ENCODE measurements at places on chromosomes 2 and 18.

- DNase-seq: no peak
Observed at GRCh38 chr2:65164426-65164891, 34.6 kb upstream of the RAB1A start.

DNA sequence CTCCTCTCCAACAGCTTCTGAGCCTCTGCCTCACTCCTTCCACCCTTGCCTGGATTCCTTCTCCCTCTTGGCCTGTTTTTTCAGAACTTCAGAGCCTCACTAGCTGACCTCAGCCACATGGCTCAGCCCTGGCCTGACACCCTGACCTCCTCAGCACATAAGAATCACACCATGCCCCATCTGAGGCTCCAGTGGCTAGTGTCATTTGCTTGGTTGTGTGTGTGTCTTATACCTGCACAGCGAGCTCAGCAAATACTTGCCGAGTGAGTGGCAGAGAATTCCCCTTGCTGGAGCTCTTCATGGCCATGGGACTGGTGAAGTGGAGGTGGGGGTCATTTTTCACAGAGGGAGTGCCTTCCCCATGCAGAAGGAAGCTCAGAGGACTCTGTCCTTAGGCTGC, 70.2 kb downstream of the CELF4 start:
- no peak for DNase-seq

- DNase-seq: no peak
Observed at GRCh38 chr2:104040771-104041170, 813.1 kb upstream of the POU3F3 start.

DNA sequence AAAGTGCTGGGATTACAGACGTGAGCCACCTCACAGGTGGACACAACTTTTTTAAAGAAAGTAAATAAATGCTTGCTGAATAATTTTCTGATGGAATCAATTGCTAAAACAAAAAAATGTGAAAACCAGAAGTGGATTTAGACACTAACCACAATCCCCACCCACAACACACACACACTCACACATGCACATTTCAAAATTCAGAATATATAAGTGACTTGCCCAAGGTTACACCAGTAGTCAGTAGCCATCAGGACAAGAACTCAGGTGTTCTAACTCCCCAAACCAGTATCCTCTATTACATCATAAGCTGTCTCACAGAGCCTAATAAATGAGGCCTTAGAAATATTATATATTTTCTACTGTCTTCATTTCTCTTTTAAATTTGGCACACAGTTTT, 1923.6 kb upstream of the PIK3C3 start:
- no peak for DNase-seq

- DNase-seq: peak; percentile 50
Observed at GRCh38 chr2:240622531-240623235, 2.6 kb upstream of the GPR35 start.

GRCh38 chr2:182088681-182089320, 103.1 kb downstream of the PPP1R1C start:
- DNase-seq: no peak

GRCh38 chr2:228303960-228304359, 122.5 kb upstream of the SPHKAP start:
- DNase-seq: no peak

- no peak for DNase-seq
Observed at GRCh38 chr2:218031261-218031660, 28.5 kb upstream of the TNS1 start.

DNA sequence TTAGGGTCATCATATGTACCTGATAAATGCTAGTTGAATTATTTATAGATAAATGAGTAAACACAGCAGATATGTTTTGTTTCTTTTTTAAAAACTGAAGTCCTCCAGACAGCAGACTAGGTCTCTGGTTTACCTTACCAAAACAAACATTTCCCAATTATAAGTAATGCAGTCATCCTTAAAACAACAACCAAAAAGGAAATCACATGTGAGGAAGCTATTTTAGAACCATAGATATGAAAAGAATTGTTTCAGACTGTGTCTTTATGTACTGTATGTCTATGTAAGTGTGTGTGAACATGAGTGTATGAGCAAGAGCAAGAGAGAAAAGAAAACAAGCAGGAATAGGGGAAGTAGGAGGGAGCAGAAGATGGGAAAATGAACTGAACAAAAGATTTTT, 441.0 kb downstream of the CPS1 start:
- no peak for DNase-seq

- no peak for DNase-seq
Observed at GRCh38 chr2:43159797-43160196, 66.6 kb downstream of the ZFP36L2 start.

DNA sequence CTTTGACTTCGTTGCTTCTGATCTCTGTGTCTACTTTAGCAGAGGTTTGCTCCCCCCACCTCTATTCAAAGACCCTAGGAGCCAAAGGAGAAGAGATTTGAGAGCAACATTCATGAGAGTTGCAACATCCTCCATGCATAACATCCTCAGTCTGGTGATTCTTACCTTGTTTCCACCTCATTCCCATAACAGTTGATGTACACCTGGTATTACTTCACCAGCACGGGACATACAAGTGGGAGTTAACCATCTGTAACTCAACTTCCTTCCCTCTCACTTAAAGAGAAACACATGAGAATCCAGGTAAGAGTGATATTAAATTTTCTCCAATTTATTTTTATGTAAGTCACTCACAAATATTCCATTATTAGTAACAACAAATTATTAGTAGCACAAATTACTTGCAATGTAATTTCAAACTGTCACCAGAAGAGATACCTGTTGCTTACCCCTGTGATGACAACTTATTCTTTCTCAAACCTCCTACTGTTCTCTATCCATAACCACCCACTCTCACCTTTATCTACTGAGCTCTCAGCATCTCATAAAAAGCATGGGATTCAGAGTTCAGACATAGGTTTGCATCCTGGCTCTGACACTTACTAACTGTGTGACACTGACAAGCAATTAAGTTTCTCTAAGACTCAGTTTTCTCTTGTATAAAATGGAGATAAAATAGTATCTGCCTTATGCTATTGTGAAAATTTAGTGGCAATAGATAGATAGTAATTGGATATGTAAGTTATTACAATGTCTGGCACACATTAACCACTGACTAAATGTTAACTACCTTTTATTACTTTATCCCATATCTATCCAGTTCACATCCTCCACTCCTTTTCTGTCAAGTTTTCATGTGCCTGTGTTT, 184.6 kb upstream of the SRD5A2 start:
- no peak for DNase-seq

- DNase-seq: no peak
Observed at GRCh38 chr2:238160206-238161129, 1.7 kb downstream of the ERFE start.

DNA sequence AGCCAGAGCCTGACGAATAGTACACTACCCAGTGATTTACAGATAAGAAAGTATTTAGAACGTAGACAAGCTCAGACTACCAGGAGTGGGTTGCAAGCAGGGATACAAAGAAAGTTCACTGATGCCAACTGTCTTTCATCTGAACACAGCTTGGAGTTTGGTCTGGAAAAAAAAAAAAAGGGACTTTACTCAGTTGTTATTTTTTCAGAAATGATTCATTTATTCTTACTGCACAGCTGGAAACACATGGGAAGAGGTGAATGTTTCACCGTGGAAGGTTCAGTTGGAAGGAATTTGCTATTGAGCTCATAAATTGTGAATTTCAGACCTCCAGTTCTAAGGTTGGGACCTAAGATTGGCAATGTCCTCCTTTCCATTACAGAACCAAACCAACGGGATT, 259.7 kb downstream of the ETAA1 start:
- DNase-seq: no peak

DNA sequence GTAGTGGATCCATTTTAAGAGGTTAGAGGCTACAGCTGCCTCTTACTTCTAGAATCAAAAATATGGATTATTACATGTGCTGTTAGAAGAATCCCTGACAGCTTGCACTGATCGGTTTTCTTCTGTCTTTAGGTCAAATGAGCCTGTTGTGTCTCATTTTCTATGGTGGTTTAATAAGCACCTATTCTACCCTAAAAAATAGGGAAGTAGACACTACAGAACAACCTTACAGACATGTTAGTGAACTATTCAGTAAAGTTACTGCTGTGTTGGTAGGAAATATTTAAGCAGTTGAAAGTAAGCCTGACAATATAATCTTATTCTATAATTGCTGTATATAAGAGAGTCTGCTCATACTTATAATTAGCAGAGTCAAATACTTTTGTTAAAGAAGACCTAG, 168.5 kb upstream of the NOSTRIN start:
- no peak for DNase-seq

DNA sequence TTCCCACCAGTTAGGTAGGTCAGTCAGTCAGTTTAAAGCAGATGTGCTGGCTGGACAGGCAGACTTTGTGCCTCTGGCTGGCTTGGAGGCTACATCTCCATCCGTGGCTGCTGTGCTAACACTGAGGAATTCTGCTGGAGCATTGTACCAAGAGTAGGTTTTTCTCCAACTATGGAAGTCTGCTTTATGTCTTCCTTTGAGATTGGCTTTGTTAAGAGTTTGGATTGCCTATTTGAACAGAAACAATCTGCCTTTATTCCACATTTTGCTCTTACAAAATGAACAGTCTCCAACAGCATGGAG, 46.7 kb downstream of the WDR75 start:
- no peak for DNase-seq

DNA sequence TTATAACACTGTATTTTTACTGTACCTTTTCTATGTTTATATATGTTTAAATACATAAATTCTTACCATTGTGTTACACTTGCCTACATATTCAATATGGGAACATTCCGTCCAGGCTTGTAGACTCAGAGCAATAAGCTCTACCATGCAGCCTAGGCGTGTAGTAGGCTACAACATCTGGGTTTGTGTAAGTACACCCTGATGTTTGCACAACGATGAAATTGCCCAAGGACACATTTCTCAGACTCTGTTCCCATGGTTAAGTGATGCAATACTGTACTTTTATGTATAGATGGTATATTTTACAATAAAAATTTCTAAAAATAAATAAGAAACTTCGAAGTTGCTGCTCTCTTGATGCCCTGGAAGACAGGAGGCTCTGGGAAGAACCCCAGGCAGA, 38.4 kb downstream of the YPEL5 start:
- no peak for DNase-seq

- DNase-seq: no peak
Observed at GRCh38 chr2:16899958-16900357, 234.3 kb upstream of the CYRIA start.

GRCh38 chr18:9638886-9639285, 24.5 kb upstream of the PPP4R1 start:
- no peak for DNase-seq

GRCh38 chr2:112680666-112681101, 34.9 kb downstream of the SLC20A1 start:
- DNase-seq: no peak

- no peak for DNase-seq
Observed at GRCh38 chr2:171703574-171704347, 16.5 kb downstream of the DYNC1I2 start.

GRCh38 chr2:173991856-173992588, 26.8 kb upstream of the SP3 start:
- no peak for DNase-seq

GRCh38 chr2:126536605-126537200, 119.3 kb upstream of the GYPC start:
- DNase-seq: no peak

DNA sequence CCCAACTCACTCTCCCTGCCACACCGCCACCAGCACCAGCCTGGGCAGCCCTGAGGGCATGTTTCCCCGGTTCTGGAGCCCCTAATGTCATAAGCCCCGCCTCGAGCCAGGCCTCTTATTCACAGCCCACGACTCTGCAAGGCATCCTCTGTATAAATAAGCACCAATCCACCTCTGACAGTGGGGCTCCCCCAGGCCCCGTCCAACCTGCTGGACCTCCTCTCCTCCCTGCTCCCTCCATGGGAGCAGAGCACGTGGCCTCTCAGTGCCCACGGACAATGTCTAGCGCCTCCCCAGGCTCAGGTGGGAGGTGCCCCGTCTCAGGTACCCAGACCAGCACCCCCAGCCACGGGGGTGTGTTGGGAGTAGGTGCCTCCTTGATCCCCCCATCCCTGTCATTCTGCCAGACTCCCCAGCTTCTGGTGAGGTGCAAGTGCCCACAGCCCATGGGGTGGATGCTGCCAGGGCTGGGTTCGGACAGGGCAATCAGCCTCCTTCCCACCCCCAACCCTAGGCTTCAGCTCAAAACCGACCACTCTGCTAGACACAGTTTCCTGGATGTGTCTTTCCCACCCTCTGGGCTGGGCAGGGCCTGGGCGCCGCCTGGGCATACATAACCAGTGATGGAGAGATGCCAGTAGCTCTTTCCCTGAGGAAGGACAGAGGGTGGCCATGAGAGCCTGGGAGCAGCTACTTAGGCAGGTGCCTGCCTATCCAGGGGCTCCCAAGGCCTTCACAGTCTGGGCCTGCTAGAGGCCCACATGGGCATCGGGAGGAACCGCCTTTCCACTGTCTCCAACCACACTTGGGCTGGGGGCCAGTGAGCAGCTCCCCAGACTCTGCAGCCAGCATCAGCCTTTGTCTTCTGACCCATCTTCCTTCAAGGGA, 1.6 kb upstream of the ADRA2B start:
- no peak for DNase-seq

DNA sequence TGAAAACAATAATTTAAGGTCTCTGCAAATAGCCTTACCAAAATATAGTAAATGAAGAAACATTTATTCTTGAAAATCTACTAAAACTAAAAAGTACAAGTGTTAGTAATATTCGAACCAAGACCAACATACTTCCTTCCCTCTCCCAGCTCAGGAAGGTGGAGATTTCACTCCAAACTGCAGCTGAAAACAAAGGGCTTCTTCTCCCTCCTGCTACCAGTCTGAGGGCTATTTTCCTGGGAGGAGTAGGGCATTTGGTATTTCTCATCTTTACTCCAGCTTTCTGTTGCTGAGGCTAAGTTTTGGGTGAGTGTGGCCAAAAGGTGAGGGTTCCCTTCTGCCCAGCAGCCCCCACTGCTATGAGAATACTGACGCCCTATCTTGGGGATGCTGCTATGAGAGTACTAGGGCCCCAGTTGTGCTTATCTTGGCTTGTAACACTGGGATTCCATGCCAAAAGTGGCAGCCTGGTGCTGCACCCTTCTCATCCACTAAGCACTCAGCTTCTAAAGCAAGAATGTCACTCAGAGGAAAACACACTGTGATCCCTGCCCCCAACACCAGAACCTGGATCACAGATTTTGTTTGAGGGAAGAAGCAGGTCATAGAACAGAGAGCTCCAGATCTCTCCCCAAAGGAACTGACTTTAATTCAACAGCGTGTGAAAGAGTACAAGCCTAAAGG, 130.7 kb upstream of the KLF7 start:
- no peak for DNase-seq

DNA sequence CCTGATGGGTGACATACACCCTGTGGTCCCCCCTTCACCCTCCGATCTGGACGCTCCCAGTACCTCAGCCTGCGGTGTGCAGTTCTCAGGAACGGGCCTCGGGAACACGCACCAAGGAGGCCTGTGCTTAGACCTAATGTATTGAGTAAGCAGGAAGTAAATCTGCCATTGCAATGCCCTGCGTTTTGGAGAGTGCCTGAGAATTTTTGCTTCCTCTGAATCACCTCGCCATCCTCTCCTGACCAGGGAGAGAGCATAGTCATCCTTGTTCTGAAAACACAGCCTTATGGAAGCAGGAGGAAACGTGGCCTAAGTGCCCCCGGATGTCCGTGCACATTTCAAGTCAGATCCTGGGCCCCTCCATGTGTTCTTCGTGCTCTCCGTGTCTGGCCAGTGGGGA, 272.2 kb downstream of the NDUFA10 start:
- DNase-seq: no peak

GRCh38 chr2:31070339-31071125, 67.7 kb downstream of the GALNT14 start:
- DNase-seq: no peak

- no peak for DNase-seq
Observed at GRCh38 chr2:33373986-33374385, 102.5 kb upstream of the RASGRP3 start.

Measured in stimulated activated CD8-positive, alpha-beta memory T cell treated with anti-CD3 and anti-CD28 coated beads, Interleukin-7, amount 100 ng/mL, for 4 hours (primary cell).